GM12891 (cell line): ENCODE measurements at places on chromosomes 7 and 10.

- DNase-seq: no peak
These were observed 954 bp downstream of the FSCN3 start for GRCh38 chr7:127594490-127594889.

DNA sequence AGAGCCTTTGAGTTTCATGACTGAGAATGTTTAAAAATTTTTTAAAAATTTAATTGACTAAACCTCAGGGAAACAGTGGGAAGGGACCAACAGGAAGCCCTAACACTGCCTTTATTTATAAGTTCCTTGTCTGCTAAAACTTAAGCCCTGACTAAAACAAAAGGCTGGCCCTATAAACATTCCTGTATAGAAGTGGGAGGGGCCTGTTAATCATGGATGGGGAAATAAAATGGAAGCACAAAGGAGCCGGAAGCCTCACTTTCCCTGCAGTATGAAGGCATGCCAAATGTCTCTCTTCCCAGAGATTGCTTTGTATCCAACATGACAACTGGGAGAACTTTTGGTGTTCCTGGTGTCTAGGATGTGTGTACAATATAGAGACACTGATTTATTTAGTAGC, 66.0 kb downstream of the VPS50 start:
- no peak for DNase-seq

- no peak for DNase-seq
These were observed 37.2 kb downstream of the CALML5 start for GRCh38 chr10:5461914-5462840.

GRCh38 chr10:129963641-129964501, at the start of gene EBF3:
TSS of gene EBF3 (minus strand) at chr10:129964274. CDS start at chr10:129963768, 506 bp downstream.
- DNase-seq: no peak

- DNase-seq: no peak
These were observed 23.6 kb upstream of the ITGB8 start for GRCh38 chr7:20307119-20307518.

GRCh38 chr10:1153251-1153763, 97.1 kb downstream of the WDR37 start:
- no peak for DNase-seq

GRCh38 chr10:32046151-32046550, 10.1 kb downstream of the KIF5B start:
- no peak for DNase-seq

GRCh38 chr7:100667331-100668068, 6.0 kb upstream of the GNB2 start:
- no peak for DNase-seq

DNA sequence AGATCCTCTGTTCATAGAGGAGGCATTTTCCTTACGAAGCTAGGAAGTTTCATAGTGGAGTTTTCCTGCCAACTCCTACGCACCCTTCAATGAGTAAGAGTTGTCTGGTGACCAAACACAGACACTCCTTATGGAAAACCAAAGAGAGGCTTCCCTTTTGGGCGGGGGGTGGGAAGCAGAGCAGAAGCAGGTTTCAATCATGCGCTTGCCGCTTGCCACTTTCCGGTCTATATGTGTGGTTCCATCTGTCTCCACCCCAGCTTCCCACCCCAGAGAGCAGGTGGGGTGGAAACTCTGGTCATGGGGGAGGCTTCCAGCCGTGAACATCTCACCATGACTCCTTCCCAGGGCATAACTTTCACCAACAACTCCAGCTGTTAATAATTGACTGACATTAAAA, 68.8 kb upstream of the GRB10 start:
- DNase-seq: no peak

DNA sequence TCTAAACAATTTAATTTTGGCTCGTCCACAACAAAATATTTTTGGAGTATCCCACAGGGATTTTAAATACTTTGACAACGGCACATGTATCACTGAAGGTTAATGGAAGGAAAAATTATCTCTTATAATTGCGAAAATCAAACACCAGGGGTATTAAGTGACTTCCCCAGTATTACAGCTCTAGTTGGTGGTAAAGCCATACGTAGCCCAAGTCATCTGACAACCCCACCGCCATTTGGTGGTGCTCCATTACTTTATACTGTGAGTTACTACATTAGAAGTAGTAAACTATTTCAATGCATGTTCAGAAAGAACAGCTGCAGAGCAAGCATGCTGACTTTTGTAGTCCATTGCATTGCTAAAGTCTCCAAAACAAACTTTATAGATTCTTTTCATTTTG, 179.7 kb downstream of the HGF start:
- no peak for DNase-seq

DNA sequence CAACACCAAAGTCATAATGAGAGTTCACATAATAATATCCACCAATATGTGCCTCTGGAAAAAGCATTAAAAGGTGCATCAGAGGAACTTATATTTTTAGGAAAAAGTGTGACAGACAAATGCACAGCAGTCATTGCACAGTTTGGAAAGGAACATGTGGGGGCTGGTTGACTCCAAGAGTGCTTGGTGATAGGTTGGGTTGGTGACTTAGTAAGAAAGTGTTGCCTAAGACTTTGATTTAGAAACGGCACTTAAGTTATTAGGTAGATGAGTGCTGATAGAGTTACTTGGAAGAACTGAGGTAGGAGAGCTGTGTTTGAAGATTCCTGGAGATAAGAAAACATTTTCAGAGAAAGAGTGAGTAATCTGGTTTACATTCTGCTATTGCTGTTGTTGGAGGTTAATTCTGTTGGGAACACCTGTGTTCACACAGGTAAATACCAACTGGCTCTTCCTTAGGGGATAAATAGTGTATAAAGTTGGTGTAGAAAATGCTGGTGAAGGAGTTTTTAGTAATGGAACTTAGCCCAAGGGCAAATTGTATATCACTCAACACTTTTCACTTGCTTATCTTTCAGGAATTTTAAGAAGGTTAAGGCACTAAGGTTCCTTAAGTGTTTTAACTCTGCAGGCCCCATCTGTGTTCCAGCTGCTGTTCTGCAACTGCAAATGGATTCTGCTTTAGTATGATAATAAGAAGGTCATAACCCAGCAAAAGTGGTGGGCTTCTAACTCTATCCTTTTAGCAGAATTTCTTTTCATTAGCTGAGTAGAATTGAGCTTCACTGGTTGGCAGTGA, 196.1 kb downstream of the NSUN6 start:
- no peak for DNase-seq

GRCh38 chr10:31526681-31527080, 207.7 kb downstream of the ZEB1 start:
- no peak for DNase-seq

GRCh38 chr7:121499624-121500023, 103.5 kb upstream of the FAM3C start:
- DNase-seq: no peak

DNA sequence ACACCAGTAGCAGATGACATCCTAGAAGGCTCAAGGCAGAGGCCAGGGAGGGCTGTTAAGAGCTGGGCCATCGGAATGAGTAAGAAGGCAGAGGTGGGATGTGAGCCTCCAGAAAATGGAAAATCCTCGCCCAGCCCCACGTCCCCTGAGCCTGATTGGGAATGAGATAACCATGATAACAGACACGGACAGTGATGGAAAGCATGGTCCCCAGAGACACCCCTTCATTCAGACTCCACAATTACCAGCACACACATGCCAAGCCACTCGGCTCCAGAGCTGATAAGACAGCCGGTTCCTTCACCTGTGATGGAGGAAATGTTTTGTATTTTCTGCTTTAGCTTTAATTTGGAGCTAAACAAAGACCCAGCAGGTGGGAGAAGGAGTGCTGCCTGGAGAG, 106.0 kb downstream of the GRID1 start:
- no peak for DNase-seq

DNA sequence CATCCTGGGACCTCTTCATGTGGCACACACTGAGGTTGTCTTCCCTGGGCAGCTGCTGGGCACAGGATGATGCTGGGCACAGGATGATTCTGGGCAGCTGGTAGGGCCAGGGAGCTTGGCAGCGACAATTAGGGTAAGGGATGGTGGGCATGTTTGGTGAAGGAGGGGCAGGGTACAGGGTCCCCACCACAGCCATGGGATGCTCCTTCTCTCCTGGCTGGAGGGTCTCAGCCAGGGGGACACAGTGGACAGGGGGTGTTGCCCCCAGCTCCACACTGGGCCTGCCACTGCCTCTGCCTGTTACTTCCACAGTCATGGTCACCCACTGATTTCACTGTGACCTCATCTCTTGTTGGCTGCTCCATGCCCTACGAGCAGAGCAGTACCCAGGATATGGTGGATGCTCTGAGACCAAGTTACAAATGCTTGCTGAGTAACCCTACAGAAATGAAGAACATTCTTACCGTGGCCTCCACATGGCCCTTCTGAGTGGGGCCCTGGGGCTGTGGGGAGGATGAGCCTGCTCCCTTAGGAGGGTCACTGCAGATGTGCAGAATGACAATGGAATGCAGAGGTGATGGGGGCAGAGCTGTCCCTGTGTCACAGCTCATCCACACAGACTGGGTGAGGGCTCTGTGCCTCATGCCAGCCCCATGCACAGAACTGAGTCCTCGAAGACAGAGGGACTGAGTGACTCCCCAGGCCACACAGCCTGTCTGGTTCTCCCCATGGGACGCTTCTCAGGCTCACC, 28.4 kb upstream of the RET start:
- no peak for DNase-seq
